A549 (cell line): ENCODE measurements at places on chromosomes 5 and 9. TPM values are rescaled to one million over a fixed set of nuclear protein-coding genes. Genes with fewer than 3 reads are reported as not detected.

ATOX1 gene
- polyA plus RNA-seq, result 215 to 223 TPM (median 218 TPM) in 3 replicates

DNA sequence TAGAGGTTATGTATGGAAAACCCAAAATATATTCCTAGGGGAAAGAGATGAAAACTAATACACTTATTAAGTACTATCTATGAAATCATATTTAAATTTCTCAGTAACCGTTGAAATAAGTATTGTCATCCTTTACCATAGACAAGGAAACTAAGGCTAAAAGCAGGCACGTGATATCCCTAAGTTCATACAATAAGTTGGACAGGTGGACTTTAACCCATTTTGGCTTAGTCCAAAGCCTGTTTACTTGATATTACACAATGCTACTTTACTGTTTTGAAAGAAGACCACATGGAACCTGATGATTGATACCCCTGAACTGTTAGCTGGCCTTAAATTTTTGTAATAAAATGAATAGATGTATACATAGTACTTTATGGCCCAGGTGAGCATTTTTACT lies 3.5 kb downstream of the NFX1 start:
- no peak for DNase-seq

DNA sequence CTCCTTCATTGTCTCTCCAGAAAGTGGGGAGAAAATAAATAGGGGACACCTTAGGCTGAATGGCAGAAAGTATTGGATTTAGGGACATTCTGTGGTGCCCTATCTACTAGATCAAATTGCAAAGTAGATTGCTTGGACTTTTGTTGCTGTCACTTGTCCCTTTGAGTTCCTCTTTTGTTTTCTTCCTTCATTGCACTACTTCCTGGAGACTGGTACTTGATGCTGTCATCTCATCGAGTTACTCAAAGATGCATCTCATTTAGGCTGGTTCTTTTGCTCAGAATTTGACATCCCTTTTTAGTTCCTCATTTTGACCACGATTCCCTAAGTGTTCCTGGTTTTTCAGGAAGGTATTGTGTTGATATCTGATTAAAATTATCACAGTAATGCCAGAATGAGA lies 137.6 kb downstream of the ADGRV1 start:
- no peak for DNase-seq

GRCh38 chr5:136905571-136905970 lies 540.2 kb upstream of the TRPC7 start:
- DNase-seq, result no peak

GRCh38 chr9:124758691-124759090 lies 12.4 kb downstream of the NR6A1 start:
- DNase-seq, result no peak

FAM170A gene
- polyA plus RNA-seq, result not detected in 3 replicates

DNA sequence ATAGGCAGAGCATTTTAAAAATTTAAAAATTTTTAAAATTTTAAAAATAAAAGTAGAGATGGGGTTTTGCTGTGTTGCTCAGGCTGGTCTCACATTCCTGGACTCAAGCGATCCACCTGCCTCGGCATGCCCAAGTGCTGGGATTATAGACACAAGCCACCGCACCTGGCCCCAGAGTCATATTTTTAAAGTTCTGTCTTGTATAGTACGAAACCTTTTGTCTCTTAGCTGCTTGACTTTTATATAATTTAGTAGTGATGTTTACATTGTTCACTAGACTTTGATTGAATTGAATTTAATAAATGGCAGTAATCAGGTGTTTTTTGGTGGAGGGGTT lies 31.0 kb downstream of the LRRTM2 start:
- no peak for DNase-seq
